ENCODE measurements at places on chromosomes 16 and 17.

- no peak for DNase-seq
Measured at GRCh38 chr17:19321481-19322128, 40.9 kb downstream of the B9D1 start.

DNA sequence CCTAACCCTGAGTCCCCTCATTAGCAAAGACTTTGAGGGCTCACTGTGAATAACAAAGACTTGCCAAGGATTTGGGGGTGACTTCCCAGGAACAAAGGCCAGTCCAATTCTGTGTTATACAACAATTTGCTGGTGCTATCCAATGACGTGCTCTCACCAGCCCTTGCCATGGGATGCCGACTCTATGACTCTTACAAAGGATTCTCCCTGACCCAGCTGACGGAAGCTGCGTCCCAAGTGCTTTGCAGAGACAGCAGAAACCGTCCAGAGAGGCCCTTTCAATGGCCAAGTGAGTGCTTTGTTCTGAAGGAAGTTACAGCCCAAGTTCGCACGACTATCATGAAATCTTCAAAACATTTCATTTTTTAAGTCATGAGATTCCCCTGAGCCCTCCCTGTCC, 345.3 kb upstream of the TNRC6C start:
- no peak for DNase-seq

DNA sequence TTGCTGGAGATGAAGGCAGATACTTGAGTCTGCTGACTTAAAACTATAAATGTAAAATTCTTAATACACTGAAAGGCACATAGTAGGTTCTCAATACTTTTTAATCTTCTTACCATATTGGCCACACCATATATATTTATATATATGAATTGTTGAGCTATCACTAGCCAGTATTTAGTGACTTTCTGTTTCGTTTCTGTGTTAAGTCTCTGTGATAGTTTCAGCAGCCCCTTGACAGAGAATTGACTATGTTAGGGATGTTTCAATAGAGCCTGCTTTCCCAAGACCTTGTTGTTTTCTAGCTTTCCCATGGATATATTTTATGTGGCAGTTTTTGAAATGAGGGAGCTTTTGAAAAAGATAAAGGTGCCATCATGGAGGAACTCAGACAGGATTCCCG, 206.5 kb upstream of the GOT2 start:
- DNase-seq = no peak

GRCh38 chr17:35540589-35541404, 3.3 kb upstream of the SLFN12L start:
- DNase-seq = peak; percentile 71

- DNase-seq = no peak
Measured at GRCh38 chr16:20325005-20325404, 2.3 kb downstream of the GP2 start.

DNA sequence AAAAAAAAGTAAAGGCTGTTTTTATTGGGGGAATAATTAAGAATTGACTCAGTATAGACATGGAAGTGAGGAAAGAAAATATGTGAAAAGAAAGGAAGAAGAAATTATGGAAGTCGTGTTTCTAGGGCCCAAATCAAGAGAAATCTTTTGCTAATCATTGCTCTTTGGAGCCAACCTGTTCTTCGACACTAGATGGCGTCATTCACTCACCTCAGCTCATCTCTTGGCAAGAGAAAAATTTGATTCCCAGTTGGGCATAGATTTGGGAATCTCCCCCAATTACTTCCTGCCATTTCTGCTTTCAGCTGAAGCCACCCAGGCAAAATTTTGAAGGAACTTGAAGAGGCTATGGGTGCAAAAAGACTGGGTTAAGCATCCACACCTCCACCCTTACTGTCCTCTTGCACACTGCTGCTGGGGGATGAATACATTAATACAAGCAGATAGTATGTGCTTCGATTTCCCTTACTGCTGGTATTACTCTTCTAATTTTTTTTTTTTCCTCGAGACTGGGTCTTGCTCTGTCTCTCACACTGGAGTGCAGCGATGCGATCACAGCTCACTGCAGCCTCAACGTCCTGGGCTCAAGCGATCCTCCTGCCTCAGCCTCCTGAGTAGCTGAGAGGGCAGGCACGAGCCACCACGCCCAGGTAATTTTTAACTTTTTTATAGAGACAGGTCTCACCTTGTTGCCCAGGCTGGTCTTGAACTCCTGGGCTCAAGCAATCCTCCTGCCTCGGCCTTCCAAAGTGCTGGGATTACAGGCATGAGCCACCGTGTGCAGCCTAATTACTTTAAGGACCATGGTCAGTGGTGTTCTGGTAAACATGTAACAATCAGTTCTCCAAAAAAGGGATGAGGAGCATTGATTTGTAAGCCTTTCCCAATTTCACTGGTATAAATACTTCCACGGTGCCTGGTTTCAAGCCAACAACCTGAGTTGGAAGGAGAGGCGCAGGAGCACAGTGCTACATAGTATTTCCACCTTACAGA, 13.5 kb downstream of the PSMD7 start:
- peak; percentile 63 for DNase-seq

DNA sequence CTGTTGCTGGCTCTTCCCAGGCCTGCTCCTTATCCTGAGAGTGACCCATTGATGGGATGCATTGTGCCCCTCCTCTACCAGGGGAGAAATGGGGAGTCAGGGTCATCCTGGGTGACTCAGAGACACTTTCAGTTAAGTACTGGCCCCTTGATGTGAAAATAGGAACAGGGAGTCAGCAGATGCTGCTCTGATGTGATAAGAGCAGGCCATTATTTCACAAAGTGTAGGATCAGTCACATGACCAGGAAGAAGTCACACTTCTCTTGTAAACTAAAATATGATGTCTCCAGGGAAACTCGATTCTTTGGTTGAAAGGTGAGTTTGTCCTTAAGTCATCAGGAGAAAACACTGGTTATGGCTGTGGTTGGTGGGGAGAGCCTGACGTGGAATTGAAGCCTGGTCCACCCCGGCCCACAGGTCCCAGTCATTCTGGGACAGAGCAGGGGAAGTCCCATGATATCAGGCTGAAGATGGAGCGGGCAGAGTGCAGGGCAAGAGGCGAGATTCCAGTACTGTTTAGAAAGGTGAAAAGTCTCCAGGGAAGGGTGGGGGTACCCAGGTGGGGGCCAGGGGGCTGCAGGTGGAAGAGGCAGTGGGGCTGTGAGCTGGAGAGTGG, 88.6 kb upstream of the NLRP1 start:
- DNase-seq = no peak

GRCh38 chr17:55668312-55668920, 54.2 kb downstream of the TMEM100 start:
- no peak for DNase-seq

- DNase-seq = no peak
Measured at GRCh38 chr17:36935671-36936454, 1.4 kb upstream of the LHX1 start.

- DNase-seq = no peak
Measured at GRCh38 chr16:31354394-31355291, at the start of gene ITGAX. Gene ITGAX (plus strand): TSS chr16:31355176. CDS start chr16:31355255, 79 bp downstream.

- DNase-seq = peak; percentile 90
Measured at GRCh38 chr17:7177191-7177953, 1.8 kb downstream of the ASGR1 start.

DNA sequence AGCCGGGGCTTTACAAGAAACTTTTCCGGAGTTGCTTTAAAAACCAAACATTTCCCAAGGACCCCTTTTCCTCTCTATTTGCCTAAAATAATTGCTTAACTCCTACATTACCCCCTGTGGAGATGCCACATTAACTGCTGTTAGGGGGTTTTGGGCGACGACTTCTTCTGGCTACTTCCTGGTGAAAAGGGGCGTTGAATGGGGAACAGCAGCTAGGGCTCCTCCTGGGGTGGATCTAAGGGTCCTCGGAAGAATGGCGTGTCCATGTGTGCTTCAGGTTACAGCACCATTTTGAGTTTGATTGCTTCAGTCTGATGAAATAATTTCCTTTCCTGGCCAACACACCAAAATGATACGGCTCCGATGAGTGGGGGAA, 22.0 kb downstream of the ABCC1 start:
- no peak for DNase-seq

DNA sequence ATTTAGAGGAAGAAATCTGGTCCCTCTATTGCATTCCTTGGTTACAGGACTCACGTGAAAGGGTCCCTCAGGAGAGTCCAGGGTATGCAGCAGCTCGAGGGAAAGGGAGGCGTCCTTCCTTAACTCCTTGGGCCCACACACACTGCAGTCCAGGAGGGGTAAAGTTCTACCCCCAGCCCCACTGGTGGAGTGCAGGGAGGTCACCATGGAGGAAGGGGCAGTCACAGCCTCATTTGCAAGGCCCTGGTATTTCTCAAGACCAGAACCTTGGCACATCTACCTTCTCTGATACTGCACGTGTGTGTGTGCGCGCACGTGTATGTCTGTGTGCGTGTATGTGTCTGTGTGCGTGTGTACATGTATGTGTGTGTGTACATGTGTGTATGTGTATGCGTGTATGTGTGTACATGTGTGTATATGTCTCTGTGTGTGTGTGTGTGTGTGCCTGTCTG, 11.1 kb downstream of the HIC1 start:
- no peak for DNase-seq

DNA sequence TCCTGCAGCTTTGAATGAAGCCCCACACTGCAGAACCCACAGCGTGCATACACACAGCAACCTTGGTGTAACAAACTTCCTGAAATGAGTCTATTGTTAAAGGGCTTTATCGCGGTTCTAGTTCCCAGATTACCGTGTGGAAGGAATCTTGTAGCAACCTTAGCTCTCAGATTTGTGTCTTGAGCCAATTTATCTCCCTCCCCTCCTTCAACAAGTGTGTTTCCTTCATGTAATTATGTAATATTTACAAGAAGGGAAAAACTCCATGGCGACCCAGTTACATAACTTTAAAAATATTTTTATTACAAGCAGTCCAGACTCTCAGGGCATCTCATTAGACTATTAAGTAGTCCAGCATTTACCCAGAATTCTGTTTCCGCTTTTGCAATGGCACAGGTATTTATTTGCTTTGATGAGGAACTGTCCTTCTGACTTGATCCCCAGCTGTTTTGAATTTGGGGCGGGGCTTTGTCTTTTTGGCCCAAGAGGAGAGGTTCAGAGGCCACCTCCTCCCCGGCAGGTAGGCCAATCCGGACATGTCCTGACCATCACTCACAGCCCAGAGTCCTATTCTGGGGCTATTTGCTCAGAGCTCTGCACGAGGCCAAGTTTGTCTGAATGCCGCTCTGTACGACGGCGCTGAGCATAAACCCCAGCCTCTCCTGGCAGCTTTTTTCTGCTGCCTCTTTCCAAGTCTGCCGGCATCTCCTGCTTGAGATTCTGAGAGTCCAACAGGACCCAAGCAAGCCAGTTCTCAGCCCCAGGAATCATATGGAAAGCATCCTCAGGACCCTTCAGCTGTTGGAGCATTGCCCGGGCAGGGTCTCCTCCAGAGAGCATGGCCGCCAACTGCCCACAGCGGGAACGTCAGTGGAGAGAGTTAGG, 35.6 kb downstream of the CLEC16A start:
- no peak for DNase-seq

DNA sequence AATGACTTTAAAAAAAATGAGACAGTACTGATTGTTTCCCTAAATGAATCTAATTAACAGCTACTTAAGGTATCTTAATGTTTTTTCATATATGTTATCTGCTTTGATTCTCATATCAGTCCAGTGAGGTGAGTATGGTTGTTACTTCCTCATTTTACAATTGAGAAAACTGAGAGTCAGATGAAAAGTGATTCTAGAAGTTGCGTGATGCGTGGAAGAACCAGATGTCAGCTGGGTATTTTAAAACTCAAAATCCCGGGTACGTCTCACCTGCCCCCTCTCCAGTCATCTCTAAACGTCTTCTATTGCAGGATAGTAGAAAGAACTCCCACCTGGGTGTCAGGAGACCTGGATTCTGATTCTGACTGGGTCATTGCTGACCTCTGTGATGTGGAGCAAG, 89.2 kb downstream of the MAP2K6 start:
- no peak for DNase-seq

- DNase-seq = no peak
Measured at GRCh38 chr16:85327731-85328675, 215.7 kb upstream of the CIBAR2 start.

DNA sequence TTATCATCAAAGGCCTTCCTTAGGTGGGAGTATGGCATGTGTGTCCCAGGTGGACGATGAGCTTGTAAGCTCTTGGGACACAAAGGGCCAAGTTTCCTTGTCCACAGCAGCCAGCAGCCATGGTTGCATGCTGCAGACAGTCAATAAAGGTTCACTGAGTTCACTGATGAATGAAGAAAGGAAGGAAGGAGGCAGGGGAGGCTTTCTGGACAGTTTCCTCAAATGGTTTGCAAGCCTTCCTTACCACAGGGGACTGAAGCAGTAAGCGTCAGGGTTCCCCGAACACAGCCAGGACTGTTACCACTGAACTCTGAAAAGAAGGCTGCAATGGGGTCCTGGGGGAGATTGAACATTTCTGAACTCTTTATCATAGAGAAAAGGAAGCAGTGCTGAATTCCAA, 111.1 kb downstream of the GAS7 start:
- no peak for DNase-seq

DNA sequence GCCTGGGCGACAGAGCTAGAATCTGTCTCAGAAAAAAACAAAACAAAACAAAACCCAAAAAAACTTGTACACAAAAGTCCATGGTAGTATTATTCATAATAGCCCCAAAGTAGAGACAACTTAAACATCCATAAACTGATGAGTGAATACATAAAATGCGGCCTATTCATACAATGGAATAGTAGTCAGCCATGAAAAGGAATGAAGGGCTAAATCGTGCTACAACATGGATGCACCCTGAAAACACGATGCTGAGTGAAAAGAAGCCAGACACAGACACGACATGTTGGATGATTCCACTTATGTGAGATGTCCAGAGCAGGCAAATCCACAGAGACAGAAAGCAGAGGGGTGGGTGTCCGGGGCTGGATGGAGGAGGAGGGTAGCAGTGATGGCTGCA, 12.3 kb downstream of the KCNG4 start:
- no peak for DNase-seq

- peak; percentile 62 for DNase-seq
Measured at GRCh38 chr16:53968896-53969295, 264.9 kb downstream of the FTO start.

DNA sequence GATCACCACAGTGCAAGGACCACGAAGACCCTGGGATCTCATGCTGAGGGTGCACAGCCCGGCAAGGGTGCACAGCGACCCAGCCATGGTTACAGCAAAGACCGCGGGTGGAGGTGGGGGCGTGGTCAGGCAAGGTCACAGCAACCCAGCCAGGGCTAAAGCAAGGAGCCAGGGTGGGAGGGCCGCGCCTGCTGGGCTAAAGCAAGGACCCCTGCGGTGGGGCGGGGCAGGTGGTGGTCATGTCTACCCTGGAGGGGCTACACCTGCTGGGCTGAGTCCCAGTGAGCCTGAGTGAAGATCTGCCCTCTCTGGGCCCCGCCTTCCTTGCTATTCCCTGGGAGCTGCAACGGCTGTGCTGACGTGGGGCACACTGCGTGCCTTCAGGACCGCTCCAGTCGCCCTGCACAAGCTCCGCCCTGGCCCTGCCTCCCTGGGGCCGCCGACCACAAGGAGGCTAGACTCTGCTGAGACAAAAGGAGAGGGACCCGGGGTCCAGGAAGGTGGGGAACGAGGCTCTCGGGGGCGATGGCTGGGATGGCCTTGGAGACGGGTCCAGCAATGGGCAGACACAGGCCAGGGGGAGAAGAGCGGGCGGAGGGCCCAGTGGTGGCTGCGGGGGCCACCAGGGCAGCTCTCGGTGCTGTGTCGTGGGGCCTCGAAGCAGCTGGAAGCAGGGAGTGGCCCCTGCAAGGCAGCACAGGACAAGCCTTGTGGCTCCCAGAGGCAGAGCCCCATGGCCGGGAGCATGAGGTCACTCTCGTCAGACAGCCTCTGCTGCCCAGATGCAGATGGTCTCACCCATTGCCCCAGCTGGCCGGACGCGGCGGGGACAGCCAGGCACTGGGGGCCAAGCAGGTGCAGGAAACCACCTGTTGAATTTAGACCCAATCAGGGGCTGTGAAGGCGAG, 52.8 kb downstream of the CBFA2T3 start:
- DNase-seq = no peak

Data from adipocyte (in vitro differentiated cells).